ENCODE measurements at places on chromosomes 11 and 22.

DNA sequence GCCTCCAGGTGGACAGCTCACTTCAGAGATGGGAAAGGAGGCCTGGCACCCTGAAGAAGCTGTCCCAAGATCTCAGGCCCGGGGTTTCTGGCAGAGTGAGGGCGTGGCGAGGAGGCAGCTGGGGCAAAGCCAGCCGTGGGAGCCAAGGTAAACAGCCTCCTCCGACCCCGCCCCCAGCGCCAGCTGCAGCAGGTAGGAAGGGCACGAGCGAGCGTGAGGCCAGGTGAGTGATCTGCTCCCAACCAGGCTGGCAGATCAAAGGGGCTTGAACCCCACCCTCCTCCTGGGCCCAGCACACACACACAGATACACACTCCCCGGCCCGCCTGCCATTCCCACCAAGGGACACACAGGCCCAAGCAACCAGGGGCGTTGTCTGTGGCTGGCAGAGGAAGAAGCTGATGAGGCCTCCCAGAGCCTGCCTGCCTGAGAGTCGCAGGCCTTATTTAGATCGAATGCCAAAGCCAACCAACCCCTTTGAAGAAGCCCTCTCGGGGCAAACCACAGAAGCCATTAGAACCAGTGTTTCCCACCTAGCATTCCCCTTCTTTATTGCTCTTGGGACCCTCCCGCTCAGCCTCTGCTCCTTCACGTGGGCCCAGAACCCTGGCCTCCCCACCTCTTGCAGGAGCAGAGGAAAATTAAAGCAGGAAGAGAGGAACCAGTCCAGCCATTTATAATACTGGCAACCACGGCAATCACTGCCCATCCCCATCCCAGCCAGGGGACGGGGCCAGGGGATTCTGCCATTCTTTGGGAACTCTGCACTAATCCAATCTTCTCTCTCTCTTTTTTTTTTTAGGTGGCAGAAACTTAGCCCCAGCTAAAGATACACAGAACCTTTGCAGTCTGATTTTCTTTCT is 5.0 kb downstream of the PDGFB start:
- no peak for DNase-seq

DNA sequence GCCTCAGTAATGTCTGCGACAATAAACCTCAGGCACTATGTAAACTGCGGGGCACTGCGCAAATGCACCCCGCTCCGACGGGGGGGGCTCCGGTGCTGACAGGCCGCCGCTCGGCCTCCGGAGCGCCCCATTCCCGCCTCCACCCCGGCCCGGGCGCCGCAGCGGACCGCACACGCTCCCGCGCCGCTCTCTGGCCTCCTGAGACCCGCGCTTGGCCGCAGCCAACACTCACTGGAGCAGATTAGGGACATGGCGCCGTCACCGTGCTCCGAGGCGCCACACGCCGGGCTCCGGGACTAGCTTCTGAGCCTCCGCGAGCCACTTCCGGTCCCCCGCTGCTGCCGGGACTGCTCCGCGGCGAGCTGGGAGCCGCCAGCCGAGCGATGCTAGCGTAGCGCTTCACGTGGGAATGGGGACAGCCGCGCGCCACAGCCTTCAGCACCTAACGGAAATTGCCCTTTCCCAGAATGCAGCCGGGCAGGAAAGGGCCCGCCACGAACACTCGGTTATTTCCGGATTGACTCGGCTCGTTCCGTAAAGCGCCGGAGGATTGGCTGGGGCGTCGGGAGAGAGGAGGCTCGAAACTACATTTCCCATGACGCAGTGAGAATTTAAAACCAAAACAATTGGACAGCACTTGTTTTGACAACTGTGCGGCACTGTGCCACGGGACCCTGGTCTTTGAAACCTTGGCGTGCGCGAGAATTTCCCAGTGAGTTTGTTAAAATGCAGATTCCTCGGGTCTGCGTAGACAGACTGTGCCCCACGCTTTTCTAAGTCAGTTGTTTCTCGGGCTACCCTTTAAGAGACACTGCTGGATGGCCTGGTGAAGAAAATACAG is at the start of gene PRPF19:
TSS of gene PRPF19 (minus strand) at position 454 of the 841 bp plus-strand sequence. CDS start at position 251, 203 bp downstream.
- peak; percentile 98 for DNase-seq

DNA sequence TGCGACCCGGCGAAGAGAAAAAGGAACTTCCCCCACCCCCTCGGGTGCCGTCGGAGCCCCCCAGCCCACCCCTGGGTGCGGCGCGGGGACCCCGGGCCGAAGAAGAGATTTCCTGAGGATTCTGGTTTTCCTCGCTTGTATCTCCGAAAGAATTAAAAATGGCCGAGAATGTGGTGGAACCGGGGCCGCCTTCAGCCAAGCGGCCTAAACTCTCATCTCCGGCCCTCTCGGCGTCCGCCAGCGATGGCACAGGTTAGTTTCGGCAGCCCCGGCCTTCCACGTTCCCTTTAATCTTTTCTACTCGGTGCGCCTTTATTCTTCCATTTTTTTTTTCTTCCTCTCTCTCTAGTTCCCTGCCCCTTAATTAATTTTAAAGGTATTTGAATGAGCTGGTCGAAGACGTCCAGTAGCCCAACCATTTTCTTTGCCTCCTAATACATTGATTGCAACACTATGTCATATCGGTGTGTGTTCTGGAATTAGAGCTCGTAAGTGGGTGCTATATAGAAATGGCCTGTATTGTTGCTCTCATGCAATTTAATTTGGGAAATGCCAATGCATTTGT is 537 bp downstream of the EP300 start:
- DNase-seq, result peak; percentile 45

DNA sequence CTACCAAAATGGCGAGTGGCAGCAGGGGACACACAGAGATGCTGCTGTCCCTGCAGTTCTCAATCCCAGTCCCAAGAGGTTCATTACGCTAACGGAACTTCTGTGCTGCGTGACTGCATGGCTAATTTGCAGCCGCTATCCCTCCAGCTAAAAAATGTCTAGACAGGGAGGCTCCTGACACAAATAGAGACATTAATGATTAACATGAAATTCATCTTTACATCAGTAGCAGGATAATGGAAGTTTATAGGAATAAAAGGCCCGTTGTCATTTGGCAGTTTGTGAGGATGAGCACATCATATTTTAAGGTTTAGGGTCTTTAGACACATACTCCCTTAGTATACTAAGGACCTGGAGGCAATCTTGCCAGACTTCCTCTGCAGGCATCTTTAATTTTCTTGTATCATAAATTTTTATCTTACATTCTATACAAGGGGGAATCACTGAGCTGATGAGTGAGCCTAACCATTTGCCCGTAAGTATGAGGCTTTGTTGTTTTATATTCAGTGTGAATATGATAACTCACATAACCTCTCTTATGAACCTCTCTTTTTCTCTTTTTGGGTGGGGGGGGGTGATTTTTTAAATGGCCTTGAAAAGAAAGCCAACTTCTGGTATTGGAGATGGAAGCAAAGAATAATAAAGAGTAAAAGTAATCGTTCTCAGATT is 99.8 kb upstream of the OR9G4 start:
- no peak for DNase-seq

DNA sequence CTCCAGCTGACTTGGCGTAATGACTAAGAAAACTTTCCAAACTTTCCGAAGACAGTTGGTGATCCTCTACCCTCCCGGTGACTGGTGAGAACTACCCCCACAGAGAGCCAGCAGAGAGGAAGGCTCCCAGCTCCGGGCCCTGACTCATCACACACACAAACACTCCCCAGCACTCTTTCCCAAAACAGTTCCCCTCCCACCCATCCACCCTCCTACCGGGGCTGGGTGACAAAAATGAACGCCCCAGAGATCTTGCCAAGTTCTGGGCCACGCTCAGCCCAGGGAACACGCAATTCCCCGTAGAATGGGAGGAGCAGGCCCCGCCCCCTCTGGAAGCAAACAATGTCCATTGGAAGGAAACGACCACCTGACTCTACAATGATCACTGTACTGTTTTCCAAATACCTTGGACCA is 21.3 kb upstream of the JAM3 start:
- DNase-seq, result peak; percentile 97

DNA sequence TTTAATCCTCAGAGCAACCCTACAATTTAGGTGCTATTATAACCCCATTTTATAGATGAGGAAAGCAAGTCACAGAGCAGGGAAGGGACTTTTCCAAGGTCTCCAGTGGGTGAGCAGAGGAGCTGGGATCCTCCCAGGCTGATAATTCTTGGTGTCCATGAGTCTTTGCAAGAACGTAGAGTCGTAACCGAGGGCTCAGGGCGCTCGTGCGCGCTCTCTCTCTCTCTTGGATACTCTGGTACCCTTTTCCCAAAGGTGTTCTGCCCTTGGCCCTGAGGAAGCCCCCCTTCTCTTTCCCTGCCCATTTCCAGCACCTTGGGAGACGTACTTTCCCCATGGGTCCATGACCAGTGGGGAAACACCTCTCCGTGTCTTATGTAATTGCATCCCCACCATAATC is 5.2 kb upstream of the ZP1 start:
- no peak for DNase-seq

DNA sequence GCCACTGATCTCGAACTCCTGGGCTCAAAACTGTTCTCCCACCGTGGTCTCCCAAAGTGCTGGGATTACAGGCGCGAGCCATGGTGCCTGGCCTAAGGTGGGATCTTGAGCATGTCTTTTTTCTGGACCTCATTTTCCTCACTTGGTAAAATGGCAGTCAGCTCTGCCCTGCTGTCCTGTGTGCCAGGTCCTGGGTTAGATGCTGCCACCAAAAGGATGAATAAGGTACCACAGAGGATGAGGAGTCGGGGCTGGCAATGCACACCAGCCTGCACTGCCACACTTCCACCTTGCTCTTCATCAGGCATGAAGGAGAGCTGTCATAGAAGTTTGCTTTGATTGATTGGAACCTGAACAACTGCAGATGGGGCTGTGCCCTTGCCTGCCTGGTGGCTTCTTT is 32.3 kb downstream of the ACO2 start:
- DNase-seq, result peak; percentile 50

GRCh38 chr11:43758927-43759326 is 78.4 kb downstream of the HSD17B12 start:
- DNase-seq, result no peak

- no peak for DNase-seq
These were observed 83.7 kb upstream of the SEPTIN5 start for GRCh38 chr22:19630614-19631013.

DNA sequence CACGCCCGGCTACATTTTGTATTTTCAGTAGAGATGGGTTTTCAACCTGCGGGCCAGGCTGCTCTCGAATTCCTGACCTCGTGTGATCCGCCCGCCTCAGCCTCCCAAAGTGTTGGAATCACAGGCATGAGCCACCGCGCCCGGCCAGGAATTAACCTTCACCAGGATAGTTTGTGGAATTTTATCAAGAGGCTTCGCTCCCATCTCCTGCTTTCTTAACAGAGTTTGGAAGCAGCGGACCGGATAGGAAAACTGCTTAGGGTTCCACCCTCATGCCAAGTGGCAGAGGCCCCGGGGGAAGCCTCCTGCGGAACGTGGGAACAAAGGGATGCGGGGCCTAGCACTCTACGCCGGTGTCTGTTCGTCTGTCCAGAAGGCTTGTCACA is 229.9 kb downstream of the ST3GAL4 start:
- DNase-seq, result no peak

GRCh38 chr11:32382339-32383049 is 52.8 kb downstream of the WT1 start:
- peak; percentile 10 for DNase-seq

All from EH (cell line).